GM12891 (cell line): ENCODE measurements at places on chromosomes 13 and 19.

DNA sequence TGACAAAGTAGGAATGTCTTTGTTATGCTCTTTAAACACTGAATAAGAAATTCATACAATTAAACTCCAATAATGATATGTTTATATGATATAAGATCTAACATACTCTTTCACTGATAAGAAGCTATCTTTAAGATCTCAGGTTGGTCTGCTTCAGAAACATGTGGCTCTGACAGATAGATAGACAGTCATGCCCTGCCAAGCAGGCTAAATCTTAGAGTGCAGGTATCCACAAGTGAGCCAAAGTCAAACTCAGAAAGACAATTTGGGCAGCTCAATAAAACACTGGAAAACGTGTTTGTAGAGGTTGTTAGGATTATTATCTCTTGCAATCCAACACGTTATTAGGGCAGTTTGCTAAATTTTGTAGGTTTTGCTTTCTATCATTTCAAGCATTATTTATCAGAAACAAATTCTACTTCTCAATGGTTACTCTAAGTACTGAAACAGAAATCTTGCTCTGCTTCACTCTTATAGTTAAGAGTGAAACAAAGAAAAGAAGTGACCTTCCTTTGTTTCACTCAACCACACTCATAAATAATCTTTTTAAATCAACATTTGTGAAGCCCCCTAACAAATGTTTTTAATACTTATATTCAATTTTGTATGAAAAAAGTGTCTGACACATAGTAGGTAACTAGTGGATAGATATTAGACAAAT lies 1255.6 kb downstream of the DIAPH3 start:
- no peak for DNase-seq

GRCh38 chr19:15285896-15286591 lies 46.3 kb downstream of the BRD4 start:
- peak; percentile 46 for DNase-seq

DNA sequence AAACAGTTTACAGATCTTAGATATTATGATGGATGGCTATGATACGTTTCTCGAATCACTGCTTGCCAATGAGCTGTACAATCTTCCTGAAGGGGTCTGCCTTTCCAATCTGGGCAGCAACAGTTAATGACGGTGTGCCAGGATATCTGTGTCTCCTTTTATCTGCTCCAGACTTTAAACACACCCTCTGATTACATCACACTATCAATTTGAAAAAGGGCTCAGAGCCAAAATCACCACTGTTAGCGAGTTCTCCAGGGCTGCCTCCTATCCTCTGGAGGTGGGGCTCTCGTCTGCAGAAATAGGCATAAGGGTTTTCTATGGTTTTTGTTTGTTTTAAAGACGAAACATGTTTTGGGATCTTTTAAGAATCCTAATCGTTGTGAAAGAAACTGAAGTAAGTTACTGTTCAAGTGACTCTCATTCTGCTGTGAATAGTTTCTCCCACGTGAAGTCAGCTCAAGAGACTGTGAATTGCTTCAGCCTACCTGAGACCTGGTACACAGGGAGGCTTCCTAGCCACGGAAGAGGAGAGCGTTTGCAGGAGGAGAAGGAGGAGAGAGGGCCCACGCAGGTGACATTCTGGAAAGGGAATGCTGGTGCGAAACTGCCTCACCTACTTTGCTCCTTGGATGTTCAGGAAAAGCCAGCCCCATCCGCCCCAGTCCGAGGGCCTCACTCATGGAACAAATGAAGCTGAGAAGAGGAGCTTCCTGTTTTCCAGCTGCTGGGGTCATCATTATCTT lies 15.2 kb upstream of the GJA3 start:
- DNase-seq = no peak

GRCh38 chr19:3722443-3723109 lies 14.4 kb downstream of the TJP3 start:
- no peak for DNase-seq

DNA sequence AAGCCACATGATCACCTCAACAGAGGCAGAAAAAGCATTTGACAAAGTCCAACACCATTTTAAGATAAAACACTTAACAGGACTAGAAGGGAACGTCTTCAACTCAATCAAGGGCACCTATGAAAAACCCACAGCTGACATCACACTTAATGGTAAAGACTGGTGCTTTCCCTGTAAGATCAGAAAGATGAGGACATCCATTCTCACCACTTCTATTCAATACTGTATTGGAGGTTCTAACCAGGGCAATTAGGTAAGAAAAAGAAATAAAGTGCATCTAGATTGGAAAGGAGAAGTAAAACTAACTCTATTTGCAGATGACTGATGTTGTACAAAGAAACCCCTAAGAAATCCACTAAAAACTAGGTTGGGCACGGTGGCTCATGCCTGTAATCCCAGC lies 11.2 kb upstream of the AKAP8 start:
- no peak for DNase-seq

DNA sequence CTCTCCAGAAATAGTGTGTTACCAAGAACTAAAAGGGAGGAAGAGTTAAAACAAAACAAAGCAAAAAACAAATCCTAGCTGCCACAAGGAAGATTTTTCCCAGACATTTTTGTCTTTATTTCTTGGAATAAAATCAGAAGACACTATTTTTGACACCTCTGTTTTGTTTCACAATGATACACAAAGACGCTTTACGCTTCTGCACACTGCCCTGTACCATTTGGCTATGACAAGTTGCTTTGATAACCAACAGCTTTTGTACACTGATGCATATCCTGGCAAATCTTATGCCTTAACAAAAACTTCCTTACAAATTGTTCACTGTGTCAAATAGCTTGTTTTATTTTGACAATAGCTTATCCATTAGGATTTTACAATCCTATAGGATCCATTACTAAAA lies 103.5 kb upstream of the RAP2A start:
- no peak for DNase-seq

- peak; percentile 13 for DNase-seq
Measured at GRCh38 chr13:112067871-112068539, 1.1 kb downstream of the SOX1 start.

- DNase-seq = no peak
Measured at GRCh38 chr19:49340865-49341718, 5.9 kb downstream of the CD37 start.

- no peak for DNase-seq
Measured at GRCh38 chr19:42057846-42058245, 12.2 kb downstream of the GRIK5 start.

- DNase-seq = no peak
Measured at GRCh38 chr13:75050419-75051046, 431.4 kb downstream of the TBC1D4 start.

- DNase-seq = no peak
Measured at GRCh38 chr19:43534816-43535761, 2.1 kb downstream of the ZNF575 start.

- DNase-seq = no peak
Measured at GRCh38 chr19:1917926-1918325, 12.7 kb downstream of the ADAT3 start.

DNA sequence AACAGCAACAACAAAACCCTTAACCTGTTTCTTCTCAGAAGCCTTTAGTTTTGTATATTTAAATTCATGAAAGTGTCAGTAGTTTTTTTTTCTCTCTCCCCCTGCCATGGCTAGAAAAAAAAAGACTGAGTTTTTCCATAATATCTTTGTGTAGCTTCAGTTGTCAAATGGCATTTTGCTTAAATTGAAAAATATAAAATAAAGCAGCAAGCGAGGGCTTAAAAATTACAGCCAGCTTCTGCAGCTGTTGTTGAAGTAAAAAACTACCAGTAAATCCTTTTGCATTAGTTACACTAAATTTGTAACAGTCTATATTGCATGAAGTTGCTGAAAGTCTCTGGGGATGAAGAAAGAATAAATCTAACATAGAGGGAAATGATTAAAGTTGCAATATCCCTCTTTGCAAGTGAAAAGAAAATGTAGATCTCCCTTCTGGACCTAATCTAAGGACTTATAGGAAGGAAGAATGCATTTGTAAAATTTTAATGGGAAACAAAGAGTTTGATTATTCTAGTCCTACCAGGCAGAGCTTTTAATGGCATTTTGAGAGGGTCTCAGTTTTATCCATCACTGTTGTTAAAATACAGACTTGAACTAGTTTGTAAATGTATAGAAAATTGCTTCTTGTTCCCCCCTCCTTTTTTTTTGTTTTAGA lies 215.7 kb downstream of the ATP8A2 start:
- no peak for DNase-seq

DNA sequence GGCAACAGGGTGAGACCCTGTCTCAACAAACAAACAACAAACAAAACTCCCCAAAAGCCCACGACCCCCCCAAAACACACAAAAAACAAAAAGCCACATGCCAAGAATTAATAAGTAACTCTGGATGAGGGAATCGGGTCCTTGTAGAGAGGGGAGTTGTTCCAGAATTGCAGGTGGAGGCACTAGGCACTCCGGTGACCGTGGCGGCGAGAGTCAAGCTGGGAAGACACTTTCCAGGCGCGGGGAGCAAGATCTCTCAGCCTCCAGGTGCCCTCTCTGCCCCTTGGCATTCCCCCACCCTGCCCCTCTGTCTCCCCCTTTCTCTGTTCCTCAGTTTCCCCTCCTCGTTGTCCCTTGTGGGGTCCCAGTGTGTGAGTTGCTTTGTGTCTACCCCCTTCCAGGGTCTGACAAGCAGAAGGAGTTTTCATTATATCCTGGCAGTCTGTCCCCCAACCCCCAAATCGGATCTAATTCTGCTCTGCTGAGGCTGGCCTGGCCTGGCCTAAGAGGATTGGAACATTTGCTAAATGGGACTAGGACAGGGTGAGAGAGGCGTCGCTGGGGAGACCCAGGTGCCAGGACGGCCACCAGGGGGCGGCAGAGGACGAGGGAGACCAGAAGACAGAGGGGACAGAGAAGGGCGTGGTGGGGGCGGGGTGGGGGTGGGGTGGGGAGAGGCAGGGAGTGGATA lies 8.3 kb upstream of the CRX start:
- peak; percentile 80 for DNase-seq

DNA sequence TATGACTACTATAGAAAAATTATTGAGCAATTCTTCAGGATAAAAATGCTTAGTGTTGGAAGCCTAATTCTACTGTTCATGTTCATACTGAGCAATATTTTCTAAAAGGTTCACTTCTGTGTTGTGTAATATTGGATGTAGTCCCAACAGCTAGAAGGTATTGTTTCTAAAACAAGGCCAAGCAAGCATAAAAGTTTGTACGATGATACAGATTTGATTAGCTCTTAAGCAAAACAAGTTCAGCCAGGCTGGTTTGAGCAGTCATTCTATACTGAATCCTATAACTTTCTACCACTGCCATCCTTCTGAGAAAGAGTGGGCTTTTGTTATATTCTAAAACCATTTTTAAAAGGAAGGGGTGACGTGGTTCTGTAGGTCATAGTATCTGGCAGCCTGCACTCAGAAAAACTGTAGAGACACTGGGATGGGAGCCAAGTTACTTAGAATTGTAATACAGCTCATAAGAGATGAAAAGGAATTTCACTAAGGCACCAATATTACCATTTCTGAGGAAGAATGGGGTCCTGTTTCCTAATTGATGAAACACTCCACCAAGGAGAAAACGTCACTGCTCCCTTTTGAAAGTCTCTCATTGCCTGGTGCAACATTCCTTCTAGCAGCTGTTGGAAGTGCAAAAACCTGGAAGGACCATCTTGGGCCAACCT lies 275.0 kb upstream of the DACH1 start:
- DNase-seq = no peak

DNA sequence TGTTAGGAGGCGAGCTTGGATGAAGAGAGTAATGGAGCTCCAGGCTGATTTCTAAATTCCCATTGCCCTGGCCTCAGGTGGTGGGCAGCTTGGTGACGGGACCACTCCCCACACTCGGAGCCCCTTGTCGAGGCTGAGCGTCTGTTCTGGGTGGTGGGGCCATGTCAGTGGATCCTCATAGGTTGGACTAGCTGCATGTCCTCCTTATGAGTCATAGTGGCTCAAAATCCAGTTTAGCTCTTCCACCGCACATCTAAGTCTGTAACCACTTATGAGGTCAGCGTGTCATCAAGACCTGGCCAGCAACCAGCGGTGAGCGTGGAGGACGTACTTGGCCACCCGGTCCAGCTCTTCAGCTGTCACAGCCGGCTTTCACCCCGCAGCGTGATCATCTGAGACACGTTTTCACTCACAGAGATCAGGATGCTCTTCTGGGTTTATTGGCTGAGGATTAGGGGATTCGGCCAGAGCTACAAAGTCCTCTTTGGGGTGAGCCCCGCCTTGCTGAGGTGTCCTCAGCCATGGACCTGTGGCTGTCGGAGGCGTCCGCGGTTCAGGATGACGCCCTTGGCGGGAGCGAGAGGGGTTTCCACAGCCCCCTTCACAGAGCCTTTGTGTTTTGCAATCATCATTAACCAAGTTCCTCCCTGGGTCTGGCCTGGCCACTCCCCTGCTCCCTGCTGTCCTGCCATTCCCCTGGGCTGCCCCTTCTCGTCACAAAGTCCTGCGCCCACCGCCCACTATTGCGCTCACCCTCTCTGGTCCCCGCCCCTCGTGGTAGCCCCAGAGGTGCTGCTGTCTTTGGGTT lies 41.9 kb downstream of the ADPRHL1 start:
- DNase-seq = no peak

GRCh38 chr19:17235300-17235970 lies 9.4 kb downstream of the OCEL1 start:
- peak; percentile 73 for DNase-seq

DNA sequence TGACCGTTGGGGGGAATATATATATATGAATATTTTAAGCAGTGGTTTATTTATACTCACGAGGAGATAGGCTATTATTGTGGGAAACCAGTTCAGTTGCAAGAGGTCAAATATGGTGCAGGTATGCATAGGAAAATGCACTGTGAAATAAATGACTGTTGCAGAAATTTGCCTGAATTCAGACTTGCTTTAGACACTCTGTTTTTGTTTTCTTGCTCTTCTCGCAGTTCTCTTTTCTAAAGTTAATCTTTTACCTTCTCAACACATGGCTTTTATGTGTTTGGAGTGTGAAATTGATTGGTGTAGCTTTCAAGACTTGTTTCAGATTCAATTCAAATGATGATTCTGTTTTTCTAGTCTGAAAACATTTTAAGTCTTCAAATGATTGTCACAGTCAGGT lies 109.7 kb downstream of the LRCH1 start:
- no peak for DNase-seq

DNA sequence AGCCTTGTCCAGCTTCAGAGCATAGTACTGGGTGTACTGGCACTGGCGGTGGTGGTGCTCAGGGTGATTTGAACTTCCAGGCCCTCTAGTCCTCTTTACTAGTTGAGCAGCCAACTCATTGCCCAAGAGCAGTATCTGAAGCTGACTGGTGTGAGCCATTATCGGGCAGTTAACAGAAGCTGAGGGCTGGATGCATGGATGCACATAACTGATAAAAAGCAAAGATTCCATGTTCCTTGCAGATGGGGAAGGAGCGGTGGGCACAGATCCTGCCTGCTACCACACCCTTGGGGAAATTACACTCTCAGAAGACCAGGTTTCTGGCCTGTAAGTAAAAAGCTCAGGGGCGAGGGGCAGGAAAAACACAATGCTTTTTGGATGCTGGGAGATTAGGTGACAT lies 499.4 kb upstream of the ARGLU1 start:
- DNase-seq = no peak

GRCh38 chr13:94664889-94665288 lies 47.5 kb downstream of the SOX21 start:
- DNase-seq = no peak

GRCh38 chr19:42017040-42017439 lies 23.0 kb upstream of the ATP1A3 start:
- DNase-seq = no peak
